ENCODE measurements at places on chromosomes 2 and 18. TPM values are rescaled to one million over a fixed set of nuclear protein-coding genes. Genes with fewer than 3 reads are reported as not detected.

The MROH2A gene
- total RNA-seq = not detected

The MPP4 gene
- 0.30 TPM for total RNA-seq

The APOB gene
- total RNA-seq = 0.53 TPM

The NAT8 gene
- not detected for total RNA-seq

The SPC25 gene
- 0.50 TPM for total RNA-seq

The SPOPL gene
- 34.2 TPM for total RNA-seq

The ACTG2 gene
- 22.2 TPM for total RNA-seq

The EVA1A gene
- 31.7 TPM for total RNA-seq

The SERPINB10 gene
- not detected for total RNA-seq

The GRB14 gene
- total RNA-seq = 4.6 TPM

The ACKR3 gene
- 12.6 TPM for total RNA-seq

GRCh38 chr2:60064687-60065389 is 488.6 kb downstream of the BCL11A start:
- no peaks in the 10 kb centered on the region for H3K4me1 ChIP-seq
- no peaks in the 10 kb centered on the region for H3K27me3 ChIP-seq
- H3K4me3 ChIP-seq = no peak overlapping the region
- no peak for DNase-seq

DNA sequence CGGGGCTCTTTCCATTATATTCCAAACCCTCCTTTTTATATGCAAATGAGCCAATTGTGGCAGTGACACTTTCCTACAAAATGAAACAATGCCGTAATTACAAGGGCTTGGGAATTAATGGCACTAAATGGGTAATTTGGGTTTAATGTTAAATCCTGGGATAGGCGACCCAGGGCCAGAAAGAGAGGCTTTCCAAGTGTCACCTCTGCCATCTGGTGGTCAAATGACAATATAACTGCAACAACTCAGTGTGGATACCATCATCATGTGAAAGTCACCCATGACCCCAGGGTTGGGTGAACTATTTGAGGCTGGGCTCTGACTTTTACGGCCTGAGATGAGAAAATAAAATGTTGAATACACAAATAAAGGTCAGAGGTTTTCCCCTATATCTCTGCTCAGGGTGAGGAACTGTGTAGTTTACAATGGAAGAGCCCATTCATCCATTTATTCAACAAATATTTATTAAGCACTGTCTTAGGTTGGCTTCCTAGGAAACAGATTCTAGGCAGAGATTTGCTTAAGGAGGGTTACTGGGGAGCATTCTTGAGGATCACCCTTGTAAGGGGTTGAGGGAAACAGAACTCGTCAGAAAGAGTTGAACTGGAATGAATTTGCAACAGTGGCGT is 13.6 kb upstream of the THADA start:
- H3K36me3 ChIP-seq = no peaks in the 10 kb centered on the region
- no peaks in the 10 kb centered on the region for H3K27me3 ChIP-seq
- peaks cover 5% of the 10 kb centered on the region for H3K4me1 ChIP-seq
- no peak overlapping the region for H3K4me3 ChIP-seq
- no peak for DNase-seq
- H3K27ac ChIP-seq = no peak overlapping the region

DNA sequence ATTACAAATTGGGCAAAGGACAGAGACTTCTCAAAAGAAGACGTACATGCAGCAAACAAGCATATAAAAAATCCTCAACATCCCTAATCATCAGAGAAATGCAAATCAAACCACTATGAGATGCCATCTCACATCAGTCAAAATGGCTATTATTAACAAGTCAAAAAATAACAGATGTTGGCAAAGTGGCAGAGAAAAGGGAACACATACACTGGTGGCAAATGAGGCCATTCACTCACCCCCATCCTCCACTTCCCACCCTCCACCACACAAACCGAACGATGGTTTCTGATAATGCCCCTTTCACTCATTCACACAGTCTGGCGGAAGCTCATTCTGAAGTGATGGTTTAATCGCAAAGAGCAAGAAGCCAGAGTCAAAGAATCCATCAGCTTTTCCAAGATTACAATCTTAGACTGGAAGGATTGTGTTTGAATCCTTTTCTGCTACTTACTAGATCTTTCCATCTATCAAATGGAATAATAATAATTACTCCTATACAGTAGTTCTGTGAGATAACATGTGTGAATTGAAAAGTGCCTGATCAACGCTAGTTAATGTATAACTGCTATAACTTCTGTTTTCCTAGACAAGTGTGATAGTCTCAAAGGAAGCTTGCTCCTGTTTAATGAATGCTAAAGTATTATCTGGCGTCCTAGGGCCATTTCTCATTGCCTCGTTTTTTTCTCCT is 16.9 kb upstream of the CD28 start:
- DNase-seq = no peak
- H3K27me3 ChIP-seq = no peaks in the 10 kb centered on the region
- H3K27ac ChIP-seq = peak overlapping the region; percentile 50
- no peak overlapping the region for H3K4me3 ChIP-seq

DNA sequence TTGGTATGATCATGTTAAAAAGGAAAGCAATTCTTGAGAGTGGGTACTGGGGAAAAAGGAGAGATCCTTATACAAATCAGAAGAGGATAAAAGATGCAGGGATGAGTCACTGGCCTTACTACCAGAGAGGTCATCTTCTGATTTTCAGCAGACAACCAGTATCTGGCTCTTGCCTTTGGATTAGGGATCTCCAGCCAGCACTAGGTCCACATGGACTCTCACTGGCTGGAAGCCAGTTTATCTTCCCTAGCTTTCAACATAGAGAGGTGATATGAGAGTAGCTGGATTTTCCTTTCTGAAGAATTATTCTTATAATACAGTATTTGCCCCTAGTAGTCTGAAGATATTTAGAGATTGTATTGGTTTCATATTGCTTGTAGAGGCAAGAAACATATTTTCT is 30.2 kb downstream of the CERKL start:
- no peaks in the 10 kb centered on the region for H3K36me3 ChIP-seq
- H3K4me1 ChIP-seq = no peaks in the 10 kb centered on the region
- no peak for DNase-seq
- peaks cover 5% of the 10 kb centered on the region for H3K27me3 ChIP-seq
- no peak overlapping the region for H3K27ac ChIP-seq

- no peaks in the 10 kb centered on the region for H3K36me3 ChIP-seq
- no peak for DNase-seq
- H3K4me3 ChIP-seq = no peak overlapping the region
These were observed 128.7 kb upstream of the CYP26B1 start for GRCh38 chr2:72276356-72276755.

DNA sequence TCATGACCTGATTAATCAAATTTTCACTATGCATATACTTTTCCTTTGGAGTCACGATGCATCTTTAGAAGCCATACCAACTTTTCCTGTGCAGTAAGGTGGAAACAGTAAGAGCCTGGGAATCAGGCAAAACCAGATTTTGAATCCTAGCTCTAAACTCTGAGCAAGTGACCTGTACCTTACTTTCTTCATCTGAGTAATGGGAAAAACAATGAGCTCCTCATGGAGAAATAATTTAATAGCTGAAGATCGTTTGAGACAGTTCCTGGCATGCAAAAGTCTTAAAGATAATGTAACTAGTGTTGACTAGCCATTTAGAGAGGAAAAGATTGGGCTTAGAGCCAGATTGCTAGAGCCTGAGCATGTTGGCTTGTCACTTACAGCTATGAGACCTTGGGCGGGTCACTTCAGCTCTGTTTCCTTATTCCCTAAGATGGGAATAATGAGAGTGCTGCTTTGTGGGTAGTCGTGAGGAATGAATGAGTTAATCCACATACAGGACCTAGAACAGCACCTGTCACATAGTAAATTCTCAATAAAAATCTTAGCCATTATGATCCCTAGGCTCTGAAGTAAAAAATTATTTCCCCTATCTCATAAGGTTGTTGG is 17.7 kb upstream of the CCNYL1 start:
- no peak overlapping the region for H3K4me3 ChIP-seq
- no peak for DNase-seq
- no peak overlapping the region for H3K27ac ChIP-seq
- H3K27me3 ChIP-seq = no peaks in the 10 kb centered on the region

- H3K4me3 ChIP-seq = no peak overlapping the region
- no peaks in the 10 kb centered on the region for H3K4me1 ChIP-seq
- no peak overlapping the region for H3K27ac ChIP-seq
- H3K27me3 ChIP-seq = no peaks in the 10 kb centered on the region
- no peak for DNase-seq
- H3K36me3 ChIP-seq = no peaks in the 10 kb centered on the region
These were observed 42.3 kb upstream of the FHOD3 start for GRCh38 chr18:36255072-36255698.

- no peaks in the 10 kb centered on the region for H3K36me3 ChIP-seq
- peaks cover 47% of the 10 kb centered on the region for H3K4me1 ChIP-seq
- no peaks in the 10 kb centered on the region for H3K27me3 ChIP-seq
- no peak for DNase-seq
- H3K4me3 ChIP-seq = no peak overlapping the region
- peak overlapping the region; percentile 76 for H3K27ac ChIP-seq
These were observed 43.9 kb downstream of the PSD4 start for GRCh38 chr2:113217455-113218282.

GRCh38 chr18:65235966-65236624 is 514.7 kb upstream of the CDH7 start:
- H3K4me1 ChIP-seq = no peaks in the 10 kb centered on the region
- DNase-seq = no peak
- no peaks in the 10 kb centered on the region for H3K36me3 ChIP-seq
- no peak overlapping the region for H3K4me3 ChIP-seq
- no peaks in the 10 kb centered on the region for H3K27me3 ChIP-seq

GRCh38 chr2:1642066-1642861 is 102.1 kb downstream of the PXDN start:
- no peaks in the 10 kb centered on the region for H3K27me3 ChIP-seq
- peaks cover 5% of the 10 kb centered on the region for H3K4me1 ChIP-seq
- no peak overlapping the region for H3K27ac ChIP-seq
- H3K36me3 ChIP-seq = peaks cover 42% of the 10 kb centered on the region
- H3K4me3 ChIP-seq = no peak overlapping the region

DNA sequence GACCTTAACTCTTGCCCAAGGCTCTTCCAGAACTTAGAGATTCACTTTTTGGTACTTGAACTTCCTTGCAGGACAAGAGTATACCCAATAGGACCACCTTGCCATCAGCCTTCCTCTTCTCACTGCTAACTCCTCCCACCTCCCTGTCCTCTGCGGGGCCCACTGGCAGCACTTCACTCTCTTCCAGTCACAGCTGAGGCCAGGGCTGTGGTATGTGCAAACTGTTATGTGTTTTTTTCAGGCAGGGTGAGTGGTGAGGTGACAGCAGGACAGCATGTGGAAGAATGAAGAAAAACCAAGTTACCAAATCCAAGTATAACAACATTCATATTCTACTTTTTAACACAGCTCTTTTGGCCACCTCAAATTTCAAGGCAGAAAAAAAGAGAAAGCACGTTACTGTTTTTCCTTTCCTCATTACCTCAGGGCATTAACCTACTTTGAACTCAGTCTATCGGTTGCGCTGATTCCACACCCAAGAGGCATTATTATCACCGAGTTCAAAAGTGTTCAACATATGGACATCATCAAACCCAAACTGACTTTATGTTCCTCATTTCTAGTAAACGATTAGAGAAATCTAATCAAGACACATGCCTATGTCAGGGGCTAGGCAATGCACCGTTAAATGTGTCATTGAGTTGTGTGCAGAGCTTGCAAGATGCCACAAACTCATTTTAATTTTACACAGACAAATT is 605.2 kb upstream of the SYT4 start:
- no peaks in the 10 kb centered on the region for H3K27me3 ChIP-seq
- H3K36me3 ChIP-seq = no peaks in the 10 kb centered on the region
- H3K4me1 ChIP-seq = no peaks in the 10 kb centered on the region
- DNase-seq = no peak
- H3K4me3 ChIP-seq = no peak overlapping the region

- H3K36me3 ChIP-seq = no peaks in the 10 kb centered on the region
- H3K4me1 ChIP-seq = peaks cover 18% of the 10 kb centered on the region
- no peak overlapping the region for H3K4me3 ChIP-seq
- H3K27ac ChIP-seq = no peak overlapping the region
These were observed 45.9 kb upstream of the ASB1 start for GRCh38 chr2:238380785-238381184.

GRCh38 chr2:67400560-67401485 is 3.7 kb downstream of the ETAA1 start:
- no peak overlapping the region for H3K4me3 ChIP-seq
- H3K4me1 ChIP-seq = peaks cover 17% of the 10 kb centered on the region
- no peaks in the 10 kb centered on the region for H3K27me3 ChIP-seq
- no peak for DNase-seq

DNA sequence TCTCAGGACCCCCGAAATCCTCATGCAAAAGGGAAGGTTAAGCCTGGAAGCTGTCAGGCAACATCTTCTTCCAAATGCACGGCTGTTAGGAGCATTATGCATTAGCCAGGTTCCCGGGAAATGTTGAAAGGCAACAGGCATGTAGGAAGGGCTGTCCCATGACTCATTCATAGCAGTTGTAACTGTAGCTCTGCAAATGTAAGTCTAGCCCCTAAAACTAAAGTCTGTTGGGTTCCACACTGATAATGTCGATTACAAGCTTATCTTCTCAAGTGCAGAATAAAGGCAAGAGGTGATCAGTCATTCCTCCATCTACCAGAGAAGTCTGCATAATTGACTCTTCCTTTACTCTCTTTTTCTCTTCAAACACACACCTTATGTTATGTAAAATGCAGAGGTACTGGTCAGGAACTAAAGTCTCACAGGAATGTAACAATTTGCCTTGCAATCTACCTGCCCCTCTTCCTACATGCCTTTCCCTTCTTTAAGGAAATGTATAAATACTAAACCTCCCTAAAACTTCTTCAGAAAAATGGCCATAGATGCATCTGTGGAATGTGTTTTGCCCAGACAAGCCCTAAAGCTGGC is 99.8 kb downstream of the AKAIN1 start:
- H3K4me1 ChIP-seq = no peaks in the 10 kb centered on the region
- no peak overlapping the region for H3K4me3 ChIP-seq
- H3K27ac ChIP-seq = no peak overlapping the region
- DNase-seq = no peak
- H3K27me3 ChIP-seq = no peaks in the 10 kb centered on the region

DNA sequence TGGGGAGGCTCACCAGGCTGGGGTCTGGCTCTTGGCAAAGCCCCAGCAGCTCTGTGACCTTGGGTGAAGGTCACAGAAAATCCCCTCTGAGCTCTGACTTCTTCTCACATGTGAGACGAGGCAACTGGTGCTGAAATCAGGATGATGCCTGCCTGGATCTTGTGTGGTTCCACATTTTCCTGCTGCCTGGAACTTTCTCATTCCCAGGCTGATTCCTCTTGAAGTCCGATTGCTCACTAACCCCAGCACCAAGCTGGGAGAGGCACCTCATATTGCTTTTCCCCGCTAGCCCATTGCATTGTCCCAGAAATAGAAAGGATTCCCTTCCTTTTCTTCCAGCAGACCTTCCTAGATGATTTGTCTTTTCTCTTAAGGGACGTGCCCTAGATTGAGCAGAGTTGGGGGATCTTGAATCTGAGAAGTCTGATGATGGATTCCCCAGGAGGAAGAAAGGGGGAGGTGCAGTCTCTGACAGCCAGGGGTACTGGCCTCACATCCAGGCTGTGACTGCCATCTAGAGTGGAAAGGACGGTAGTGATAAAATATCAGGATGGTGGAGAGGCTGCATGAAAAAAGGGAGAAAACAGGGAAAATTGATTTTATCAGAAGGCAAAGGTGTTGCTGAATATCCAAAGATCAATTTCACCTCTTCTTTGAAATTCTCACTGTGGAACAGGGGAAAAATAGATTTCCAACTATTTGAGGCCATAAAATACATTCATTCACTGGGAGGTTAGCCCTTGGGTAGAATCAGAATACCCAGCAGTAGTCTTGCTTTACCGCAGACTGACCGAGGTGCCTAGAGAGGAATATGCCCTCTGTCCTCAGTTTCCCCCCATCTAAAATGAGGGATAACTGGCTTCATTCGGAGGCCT is 96.3 kb downstream of the FAM210A start:
- no peak overlapping the region for H3K4me3 ChIP-seq
- H3K27ac ChIP-seq = no peak overlapping the region
- no peaks in the 10 kb centered on the region for H3K27me3 ChIP-seq
- no peaks in the 10 kb centered on the region for H3K4me1 ChIP-seq

Data from lower lobe of right lung (tissue), 2 donors.